Right ventricle myocardium superior (tissue), 1 donor: ENCODE measurements at places on chromosomes 4 and X. TPM values are rescaled to one million over a fixed set of nuclear protein-coding genes. Genes with fewer than 3 reads are reported as not detected.

DNA sequence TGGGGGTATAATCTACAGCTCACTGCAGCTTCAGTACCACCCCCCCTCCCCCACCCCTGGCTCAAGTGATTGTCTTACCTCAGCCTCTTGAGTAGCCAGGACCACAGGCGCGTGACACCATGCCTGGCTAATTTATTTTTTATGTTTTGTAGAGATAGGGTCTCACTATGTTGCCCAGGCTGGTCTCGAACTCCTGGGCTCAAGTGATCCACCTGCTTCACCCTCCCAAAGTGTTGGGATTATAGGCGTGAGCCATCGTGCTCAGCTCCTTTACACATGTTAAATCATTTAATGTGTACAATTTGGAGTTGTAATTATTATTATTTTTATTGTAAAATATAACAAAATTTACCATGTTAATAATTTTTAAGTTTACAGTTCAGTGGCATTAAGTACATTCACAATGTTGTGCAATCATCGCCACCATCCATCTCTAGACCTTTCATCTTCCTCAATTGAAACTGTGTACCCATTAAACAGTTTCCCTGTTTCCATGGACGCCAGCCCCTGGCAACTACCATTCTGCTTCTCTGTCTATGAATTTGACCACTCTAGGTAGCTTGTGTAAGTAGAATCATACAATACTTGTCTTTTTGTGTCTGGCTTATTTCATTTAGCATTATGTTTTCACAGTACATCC lies 6.1 kb downstream of the SLAIN2 start:
- DNase-seq: no peak

- no peak for DNase-seq
These were observed 452.9 kb downstream of the DTHD1 start for GRCh38 chr4:36734334-36734733.

GRCh38 chrX:151702026-151702714 lies 6.9 kb downstream of the PRRG3 start:
- DNase-seq: no peak

Gene SHROOM2
- total RNA-seq: 0.70 TPM
